Testis (tissue), 5 donors: ENCODE measurements at places on chromosomes 16 and 17. TPM values are rescaled to one million over a fixed set of nuclear protein-coding genes. Genes with fewer than 3 reads are reported as not detected.

IRX5 gene
- 2.3 TPM for polyA plus RNA-seq

ABAT gene
- 25.3 TPM for polyA plus RNA-seq

NPIPB2 gene
- polyA plus RNA-seq = 30.6 TPM

LDHD gene
- 4.2 TPM for polyA plus RNA-seq

GAS2L2 gene
- polyA plus RNA-seq = 0.62 TPM

CFAP97D1 gene
- 32.4 TPM for polyA plus RNA-seq

AIPL1 gene
- polyA plus RNA-seq = 0.49 TPM

TNFSF12 gene
- 21.5 TPM for polyA plus RNA-seq

BOLA2 gene
- polyA plus RNA-seq = 15.0 TPM

AGRP gene
- not detected for polyA plus RNA-seq

MRPL12 gene
- polyA plus RNA-seq = 54.7 TPM

SNAI3 gene
- polyA plus RNA-seq = 1.3 TPM

PRSS53 gene
- 1.1 TPM for polyA plus RNA-seq

CNGB1 gene
- polyA plus RNA-seq = 0.76 TPM

SEPTIN1 gene
- polyA plus RNA-seq = 3.9 TPM

KRT36 gene
- 0.24 TPM for polyA plus RNA-seq

USH1G gene
- polyA plus RNA-seq = 1.1 TPM

HOXB3 gene
- 11.4 TPM for polyA plus RNA-seq

SEZ6 gene
- 0.53 TPM for polyA plus RNA-seq

DRC3 gene
- polyA plus RNA-seq = 57.4 TPM

KRT12 gene
- polyA plus RNA-seq = 0.26 TPM

TMEM100 gene
- 5.8 TPM for polyA plus RNA-seq

ZNF205 gene
- polyA plus RNA-seq = 5.5 TPM

OSGIN1 gene
- polyA plus RNA-seq = 18.5 TPM

LPCAT2 gene
- polyA plus RNA-seq = 8.5 TPM

PMM2 gene
- 15.4 TPM for polyA plus RNA-seq

WSB1 gene
- polyA plus RNA-seq = 126 TPM

BAHCC1 gene
- polyA plus RNA-seq = 11.3 TPM

ITGAX gene
- polyA plus RNA-seq = 3.4 TPM

SYNGR3 gene
- polyA plus RNA-seq = 10.0 TPM

SNF8 gene
- polyA plus RNA-seq = 123 TPM

APOBR gene
- 2.9 TPM for polyA plus RNA-seq

TBC1D28 gene
- polyA plus RNA-seq = 21.8 TPM

TUBD1 gene
- 7.8 TPM for polyA plus RNA-seq

TEX14 gene
- 96.5 TPM for polyA plus RNA-seq

SKAP1 gene
- 34.1 TPM for polyA plus RNA-seq

CRISPLD2 gene
- polyA plus RNA-seq = 48.8 TPM

KSR1 gene
- 63.7 TPM for polyA plus RNA-seq

MYCBPAP gene
- polyA plus RNA-seq = 315 TPM

SLC5A11 gene
- 0.78 TPM for polyA plus RNA-seq

KRT33A gene
- polyA plus RNA-seq = 2.3 TPM

KRT40 gene
- polyA plus RNA-seq = 0.45 TPM

ASB16 gene
- polyA plus RNA-seq = 0.86 TPM

TBC1D3D gene
- polyA plus RNA-seq = 2.5 TPM

CFAP119 gene
- 43.3 TPM for polyA plus RNA-seq

DYNLRB2 gene
- 436 TPM for polyA plus RNA-seq

KDM6B gene
- 27.8 TPM for polyA plus RNA-seq

SPNS2 gene
- polyA plus RNA-seq = 11.5 TPM

CCDC144A gene
- 8.9 TPM for polyA plus RNA-seq

KRT27 gene
- 0.58 TPM for polyA plus RNA-seq

WBP2 gene
- polyA plus RNA-seq = 217 TPM
